ENCODE measurements at places on chromosomes 11 and 22. TPM values are rescaled to one million over a fixed set of nuclear protein-coding genes. Genes with fewer than 3 reads are reported as not detected.

C11orf21 gene
- 1.8 TPM for total RNA-seq

OR2AT4 gene
- total RNA-seq: not detected

TBX10 gene
- not detected for total RNA-seq

EIF3L gene
- 430 TPM for total RNA-seq

IGSF22 gene
- 1.0 TPM for total RNA-seq

DNA sequence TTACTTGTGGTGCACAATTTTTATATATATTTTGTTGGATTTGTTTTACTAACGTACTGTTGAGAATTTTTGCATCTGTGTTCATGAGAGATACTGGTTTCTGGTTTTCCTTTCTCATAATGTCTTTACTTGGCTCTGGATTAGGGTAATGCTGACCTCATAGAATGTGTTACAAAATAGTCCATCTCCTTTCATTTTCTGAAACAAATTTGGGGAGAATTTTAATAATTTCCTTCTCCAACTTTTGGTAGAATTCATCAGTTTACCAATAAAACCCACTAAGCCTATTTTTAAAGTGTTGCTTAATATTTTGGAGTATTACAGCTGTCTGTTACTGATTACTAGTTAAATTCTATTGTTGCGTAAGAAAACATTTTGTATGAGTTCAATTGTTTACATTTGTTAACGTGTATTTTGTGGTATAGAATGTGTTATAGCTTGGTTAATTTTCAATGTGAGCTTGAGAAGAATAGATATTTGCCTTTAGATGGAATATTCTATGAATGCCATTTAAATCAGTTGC is 11.5 kb downstream of the TRIM22 start:
- no peak overlapping the region for H3K27ac ChIP-seq
- no peaks in the 10 kb centered on the region for H3K27me3 ChIP-seq
- DNase-seq: no peak
- no peaks in the 10 kb centered on the region for H3K4me1 ChIP-seq
- no peaks in the 10 kb centered on the region for H3K36me3 ChIP-seq

DNA sequence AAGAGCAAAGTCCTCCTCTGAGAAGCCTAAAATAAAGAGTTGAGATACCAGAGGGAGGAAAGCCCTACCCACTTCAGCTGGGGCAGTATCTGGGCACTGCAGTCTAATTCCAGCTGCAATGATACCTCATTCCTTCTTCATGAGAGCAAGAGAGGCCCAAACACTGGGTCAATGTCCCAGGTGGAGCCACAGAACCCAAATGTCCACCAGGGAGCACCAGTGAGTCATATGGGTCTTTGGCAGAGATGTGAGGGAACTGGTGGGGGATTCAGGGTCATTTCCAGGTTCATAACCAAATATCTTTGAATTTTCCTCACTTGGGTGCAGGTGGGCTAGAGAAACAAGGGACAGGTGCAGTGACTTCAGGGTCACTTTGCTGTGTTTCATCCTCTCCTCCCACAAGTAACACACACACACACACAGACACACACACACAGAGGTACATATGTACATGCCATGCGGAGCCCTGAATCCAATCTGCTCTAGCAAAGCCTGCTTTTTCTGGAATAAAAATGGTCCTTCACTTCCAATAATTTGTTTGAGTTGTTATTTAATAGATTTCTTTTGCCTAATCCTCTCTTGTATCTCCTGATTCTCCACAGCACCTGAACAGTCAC is 585.4 kb downstream of the SOX6 start:
- no peaks in the 10 kb centered on the region for H3K36me3 ChIP-seq
- no peak overlapping the region for H3K4me3 ChIP-seq
- H3K27ac ChIP-seq: no peak overlapping the region
- no peaks in the 10 kb centered on the region for H3K27me3 ChIP-seq
- DNase-seq: peak; percentile 16

DNA sequence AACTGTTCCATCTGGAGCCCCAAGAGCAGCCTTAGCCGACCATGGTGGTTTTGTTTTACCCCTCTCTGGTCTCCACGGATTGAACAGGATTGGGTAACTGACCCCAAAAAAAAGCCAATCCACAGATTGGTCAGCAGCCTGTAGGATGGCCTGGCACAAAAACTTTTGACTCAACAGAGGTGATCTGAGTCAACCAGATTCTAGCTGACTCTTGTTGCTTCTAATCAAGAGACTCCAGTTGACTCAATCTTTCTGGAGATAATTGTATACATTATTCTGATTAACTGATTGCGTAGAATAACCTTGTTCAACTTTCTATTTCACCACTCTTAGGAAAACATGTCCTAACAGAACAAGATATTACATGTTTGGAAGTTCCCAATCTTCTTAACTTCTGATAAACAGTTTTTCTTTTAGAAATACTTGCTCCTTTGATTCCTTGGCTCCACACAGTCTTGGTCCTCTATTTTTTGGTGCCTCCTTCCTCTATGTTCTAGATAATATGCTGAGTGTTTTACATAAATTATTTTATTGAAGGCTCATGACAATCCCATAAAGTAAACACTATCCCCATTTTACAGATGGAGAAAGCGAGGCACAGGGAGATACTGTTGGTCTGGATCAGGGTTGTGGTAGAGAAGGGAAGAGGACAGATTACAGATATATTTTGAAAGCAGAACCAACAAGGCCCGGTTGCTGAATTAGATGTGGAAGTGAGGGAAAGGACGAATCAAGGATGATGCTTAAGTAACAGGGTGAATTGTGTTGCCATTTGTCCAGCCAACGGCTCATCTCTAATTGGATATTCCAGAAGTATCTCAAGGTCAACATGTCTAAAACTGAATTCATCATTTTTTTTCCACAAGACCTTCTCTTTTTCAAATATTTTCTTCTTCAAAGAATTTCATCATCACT is 11.5 kb upstream of the ZC3H12C start:
- H3K36me3 ChIP-seq: no peaks in the 10 kb centered on the region
- H3K27me3 ChIP-seq: no peaks in the 10 kb centered on the region
- no peak for DNase-seq
- H3K27ac ChIP-seq: no peak overlapping the region

DNA sequence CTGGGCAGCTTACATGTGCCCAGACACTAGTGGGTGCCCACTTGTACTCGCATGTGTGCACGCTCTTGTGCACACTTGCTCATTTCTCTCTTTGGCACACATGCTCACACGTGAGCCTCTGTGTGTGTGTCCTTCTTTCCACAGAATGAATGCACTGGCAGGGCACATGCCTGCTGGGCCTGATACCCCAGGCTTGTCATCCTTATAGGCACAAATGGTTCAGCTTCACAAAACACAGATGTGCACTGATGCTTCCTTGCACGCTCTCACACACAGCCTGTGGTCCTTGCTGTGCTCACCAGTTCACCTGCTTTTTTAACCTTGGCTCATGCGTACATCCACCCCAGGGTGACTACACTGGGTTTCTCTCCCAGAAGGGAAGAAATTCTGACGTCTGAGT is 174.8 kb downstream of the BUD13 start:
- no peaks in the 10 kb centered on the region for H3K36me3 ChIP-seq
- no peak overlapping the region for H3K27ac ChIP-seq
- no peak for DNase-seq
- H3K4me1 ChIP-seq: peaks cover 7% of the 10 kb centered on the region
- H3K4me3 ChIP-seq: no peak overlapping the region
- no peaks in the 10 kb centered on the region for H3K27me3 ChIP-seq

DNA sequence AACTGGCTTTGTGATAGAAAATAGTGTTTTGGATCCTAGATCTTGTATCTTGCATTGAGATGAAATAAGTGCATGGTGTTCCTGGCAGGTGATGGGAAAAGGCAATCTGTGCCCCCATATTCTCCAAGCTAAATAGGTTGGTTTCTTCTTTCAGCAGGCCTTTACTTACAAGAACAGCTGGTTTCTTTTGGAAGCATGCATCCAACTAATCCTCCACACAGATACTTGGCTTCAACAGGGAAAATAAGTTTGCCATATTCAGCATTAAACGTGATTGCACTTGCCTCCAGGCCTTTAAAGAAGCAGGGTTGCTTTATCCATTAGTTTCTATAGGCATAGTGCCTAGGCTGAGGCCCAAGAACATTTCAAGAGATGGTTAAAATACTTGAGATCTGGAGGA is 59.9 kb downstream of the APIP start:
- H3K27ac ChIP-seq: no peak overlapping the region
- no peaks in the 10 kb centered on the region for H3K27me3 ChIP-seq
- H3K4me1 ChIP-seq: no peaks in the 10 kb centered on the region
- no peaks in the 10 kb centered on the region for H3K36me3 ChIP-seq
- H3K4me3 ChIP-seq: no peak overlapping the region

GRCh38 chr11:11389238-11389637 is 36.2 kb upstream of the CSNK2A3 start:
- H3K4me3 ChIP-seq: no peak overlapping the region
- no peaks in the 10 kb centered on the region for H3K36me3 ChIP-seq
- H3K4me1 ChIP-seq: no peaks in the 10 kb centered on the region
- H3K27me3 ChIP-seq: no peaks in the 10 kb centered on the region

- no peak overlapping the region for H3K4me3 ChIP-seq
- no peaks in the 10 kb centered on the region for H3K27me3 ChIP-seq
- no peak overlapping the region for H3K27ac ChIP-seq
These were observed 3.2 kb upstream of the KRTAP5-10 start for GRCh38 chr11:71562120-71562519.

- peaks cover 6% of the 10 kb centered on the region for H3K4me1 ChIP-seq
- H3K36me3 ChIP-seq: no peaks in the 10 kb centered on the region
- no peak for DNase-seq
- peak overlapping the region; percentile 99 for H3K27ac ChIP-seq
These were observed 1.1 kb downstream of the EED start for GRCh38 chr11:86245369-86246292.

DNA sequence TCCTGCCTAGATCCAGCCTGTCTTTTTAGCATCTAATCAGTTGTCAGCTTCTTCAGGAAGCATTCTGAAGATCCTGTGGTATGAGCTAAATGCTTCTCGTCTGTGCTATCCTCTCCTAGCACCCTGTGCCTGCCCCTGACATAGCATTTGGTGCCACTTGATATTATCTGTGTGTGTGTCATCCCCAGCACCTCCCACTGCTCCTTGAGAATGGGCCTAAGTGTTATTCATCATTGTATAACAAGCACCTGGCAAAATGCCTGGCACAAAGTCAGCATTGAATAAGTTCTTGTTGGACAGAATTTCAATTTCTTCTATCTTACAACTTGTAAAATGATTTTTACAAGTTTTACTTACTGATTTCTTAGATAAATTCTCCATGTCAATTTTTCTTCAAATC is 28.1 kb upstream of the OLFML1 start:
- no peaks in the 10 kb centered on the region for H3K36me3 ChIP-seq
- no peaks in the 10 kb centered on the region for H3K27me3 ChIP-seq
- no peaks in the 10 kb centered on the region for H3K4me1 ChIP-seq
- DNase-seq: no peak

DNA sequence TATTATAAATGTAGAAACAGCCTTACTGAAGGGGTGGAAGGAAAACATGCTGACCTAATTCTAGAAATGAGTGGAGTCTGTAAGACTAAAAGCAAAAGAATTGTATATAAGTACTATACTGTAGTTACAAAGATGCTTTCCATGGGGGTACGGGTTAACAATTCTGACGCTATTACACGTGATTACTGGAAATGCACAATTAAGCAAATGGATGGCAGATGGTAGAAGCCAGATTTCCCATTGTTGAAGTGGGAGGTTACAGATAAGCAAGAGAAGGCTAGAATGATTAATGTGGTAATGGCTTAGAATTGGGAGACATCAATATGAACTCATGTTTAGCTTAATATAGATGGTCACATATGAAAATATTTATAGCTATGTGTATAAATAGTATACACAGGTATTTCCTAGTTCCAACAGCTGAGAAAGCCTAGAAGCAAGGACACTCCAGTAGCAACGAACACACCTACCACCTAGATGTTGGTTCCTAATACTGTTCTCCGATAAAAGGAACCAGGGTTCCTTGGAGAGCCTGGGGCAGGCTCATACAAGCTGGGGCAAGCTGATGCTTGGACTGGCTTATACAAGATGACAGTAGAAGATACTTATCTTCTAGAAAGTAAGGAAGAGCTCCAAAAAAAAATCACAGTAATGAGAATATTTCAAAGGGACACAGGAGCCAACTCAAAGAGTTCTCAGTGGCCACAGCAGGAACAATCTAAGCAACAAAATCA is 13.5 kb downstream of the SMC1B start:
- no peaks in the 10 kb centered on the region for H3K36me3 ChIP-seq
- H3K4me1 ChIP-seq: no peaks in the 10 kb centered on the region
- no peak overlapping the region for H3K27ac ChIP-seq
- no peaks in the 10 kb centered on the region for H3K27me3 ChIP-seq
- no peak overlapping the region for H3K4me3 ChIP-seq
- DNase-seq: no peak

- no peaks in the 10 kb centered on the region for H3K4me1 ChIP-seq
- peak overlapping the region; percentile 64 for H3K27ac ChIP-seq
- H3K4me3 ChIP-seq: peak overlapping the region; percentile 28
- no peaks in the 10 kb centered on the region for H3K27me3 ChIP-seq
- no peak for DNase-seq
These were observed 19.2 kb upstream of the CASP12 start for GRCh38 chr11:104917271-104918112.

- no peaks in the 10 kb centered on the region for H3K27me3 ChIP-seq
- DNase-seq: no peak
- no peak overlapping the region for H3K27ac ChIP-seq
- no peaks in the 10 kb centered on the region for H3K36me3 ChIP-seq
- no peaks in the 10 kb centered on the region for H3K4me1 ChIP-seq
These were observed 850.3 kb downstream of the OPCML start for GRCh38 chr11:132681971-132682370.

GRCh38 chr11:61442616-61443015 is 12.7 kb downstream of the SDHAF2 start:
- no peaks in the 10 kb centered on the region for H3K36me3 ChIP-seq
- H3K4me1 ChIP-seq: no peaks in the 10 kb centered on the region
- DNase-seq: no peak
- no peak overlapping the region for H3K4me3 ChIP-seq

GRCh38 chr11:115144914-115145313 is 359.3 kb downstream of the CADM1 start:
- no peak overlapping the region for H3K27ac ChIP-seq
- no peak overlapping the region for H3K4me3 ChIP-seq
- H3K27me3 ChIP-seq: no peaks in the 10 kb centered on the region

DNA sequence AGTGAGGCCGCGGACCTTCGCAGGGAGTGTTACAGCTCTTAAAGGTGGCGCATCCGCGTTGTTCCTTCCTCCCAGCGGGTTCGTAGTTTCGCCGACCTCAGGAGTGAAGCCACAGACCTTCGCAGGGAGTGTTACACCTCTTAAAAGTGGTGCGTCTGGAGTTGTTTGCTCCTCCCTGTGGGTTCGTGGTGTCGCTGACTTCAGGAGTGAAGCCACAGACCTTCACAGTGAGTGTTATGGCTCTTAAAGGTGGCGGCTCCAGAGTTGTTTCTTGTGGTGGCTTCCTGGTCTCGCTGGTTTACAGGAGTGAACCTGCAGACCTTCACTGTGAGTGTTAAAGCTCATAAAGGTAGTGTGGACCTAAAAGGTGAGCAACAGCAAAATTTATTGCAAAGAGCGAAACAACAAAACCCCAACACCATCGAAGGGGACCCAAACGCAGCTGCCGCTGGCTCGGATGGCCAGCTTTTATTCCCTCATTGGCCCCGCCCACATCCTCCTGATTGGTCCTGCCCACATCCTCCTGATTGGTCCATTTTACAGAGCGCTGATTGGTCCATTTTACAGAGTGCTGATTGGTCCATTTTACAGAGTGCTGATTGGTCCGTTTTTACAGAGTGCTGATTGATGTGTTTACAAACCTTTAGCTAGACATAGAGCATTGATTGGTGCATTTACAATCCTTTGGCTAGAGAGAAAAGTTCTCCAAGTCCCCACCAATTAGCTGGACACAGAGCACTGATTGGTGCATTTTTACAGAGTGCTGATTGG is 1.2 kb upstream of the TMEM45B start:
- no peak for DNase-seq
- no peak overlapping the region for H3K27ac ChIP-seq
- H3K27me3 ChIP-seq: no peaks in the 10 kb centered on the region
- H3K4me1 ChIP-seq: no peaks in the 10 kb centered on the region
- H3K4me3 ChIP-seq: no peak overlapping the region
